ENCODE measurements at places on chromosomes 2 and 18.

DNA sequence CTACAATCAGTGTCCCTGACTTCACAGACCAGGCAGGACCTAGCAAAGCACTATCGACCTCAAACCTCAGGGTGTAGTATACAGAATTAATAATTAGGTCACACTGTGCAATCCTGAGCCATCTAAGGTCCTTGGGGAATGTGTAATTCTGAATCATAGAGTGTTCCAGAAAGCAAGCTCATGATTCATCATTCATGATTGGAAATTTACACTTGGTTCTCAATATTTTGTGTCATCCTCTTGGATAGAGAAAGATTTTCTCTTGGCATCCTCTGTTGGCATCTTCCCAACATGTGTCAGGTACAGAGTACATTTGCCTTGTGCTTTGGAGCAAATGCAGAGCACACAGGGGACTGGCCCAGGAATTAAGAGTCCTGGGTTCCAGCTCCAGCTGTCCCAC is 245.0 kb upstream of the NT5C1B start:
- DNase-seq = no peak

- DNase-seq = no peak
Observed at GRCh38 chr2:186695081-186695756, 1.4 kb downstream of the FAM171B start.

GRCh38 chr2:138390316-138390945 is 111.1 kb upstream of the SPOPL start:
- DNase-seq = no peak

DNA sequence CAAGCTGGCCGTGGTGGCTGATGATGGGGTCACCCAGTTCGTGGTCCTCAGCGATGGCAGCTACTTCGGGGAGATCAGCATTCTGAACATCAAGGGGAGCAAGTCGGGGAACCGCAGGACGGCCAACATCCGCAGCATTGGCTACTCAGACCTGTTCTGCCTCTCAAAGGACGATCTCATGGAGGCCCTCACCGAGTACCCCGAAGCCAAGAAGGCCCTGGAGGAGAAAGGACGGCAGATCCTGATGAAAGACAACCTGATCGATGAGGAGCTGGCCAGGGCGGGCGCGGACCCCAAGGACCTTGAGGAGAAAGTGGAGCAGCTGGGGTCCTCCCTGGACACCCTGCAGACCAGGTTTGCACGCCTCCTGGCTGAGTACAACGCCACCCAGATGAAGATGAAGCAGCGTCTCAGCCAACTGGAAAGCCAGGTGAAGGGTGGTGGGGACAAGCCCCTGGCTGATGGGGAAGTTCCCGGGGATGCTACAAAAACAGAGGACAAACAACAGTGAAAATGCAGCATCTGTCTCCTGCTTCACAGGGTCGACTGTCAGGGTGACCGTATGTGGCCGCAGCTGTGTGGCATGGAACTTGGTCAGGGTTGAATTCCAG is 47.8 kb upstream of the INPP4A start:
- DNase-seq = no peak

- DNase-seq = no peak
Observed at GRCh38 chr18:79571211-79572092, 108.2 kb upstream of the CTDP1 start.

- no peak for DNase-seq
Observed at GRCh38 chr18:24011123-24011917, 3.2 kb upstream of the TTC39C start.

GRCh38 chr2:40430776-40431599 is 20.9 kb downstream of the SLC8A1 start:
- DNase-seq = no peak

- DNase-seq = peak; percentile 80
Observed at GRCh38 chr18:70464343-70465114, 175.7 kb downstream of the SOCS6 start.

GRCh38 chr2:120203251-120204021 is 19.8 kb downstream of the TMEM185B start:
- no peak for DNase-seq

- no peak for DNase-seq
Observed at GRCh38 chr2:135149251-135149650, 97.2 kb downstream of the RAB3GAP1 start.
